ENCODE measurements at places on chromosomes 7 and 10. TPM values are rescaled to one million over a fixed set of nuclear protein-coding genes. Genes with fewer than 3 reads are reported as not detected.

GRCh38 chr7:71308096-71308495, 176.2 kb downstream of the GALNT17 start:
- no peak for DNase-seq

ELFN1 gene
- total RNA-seq, result 0.23 TPM

DNA sequence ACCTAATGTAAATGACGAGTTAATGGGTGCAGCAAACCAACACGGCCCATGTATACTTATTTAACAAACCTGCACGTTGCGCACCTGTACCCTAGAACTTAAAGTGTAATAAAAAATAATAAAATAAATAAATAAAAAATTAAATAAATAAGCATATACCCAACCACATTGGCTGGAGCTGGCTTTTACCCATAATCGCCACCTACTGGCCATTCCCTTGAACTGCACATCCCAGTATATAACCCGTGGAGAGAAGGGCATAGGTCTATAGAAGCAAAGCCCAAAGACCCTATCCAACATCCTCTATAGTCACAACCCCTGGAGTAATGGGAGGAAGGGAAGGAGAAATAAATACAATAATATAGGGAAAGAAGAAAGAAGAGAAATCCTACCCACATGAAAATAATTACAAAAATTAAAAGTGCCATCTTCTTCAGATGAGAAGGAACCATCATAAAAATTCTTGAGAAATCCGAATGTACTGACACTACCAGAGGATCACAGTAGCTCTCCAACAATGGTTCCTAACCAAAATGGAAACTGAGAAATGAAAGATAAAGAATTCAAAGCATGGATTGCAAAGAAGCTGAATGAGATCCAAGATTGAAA, 65.6 kb downstream of the TWIST1 start:
- DNase-seq, result no peak

GRCh38 chr10:129710510-129710847, 243.4 kb downstream of the MGMT start:
- no peak for DNase-seq

DNA sequence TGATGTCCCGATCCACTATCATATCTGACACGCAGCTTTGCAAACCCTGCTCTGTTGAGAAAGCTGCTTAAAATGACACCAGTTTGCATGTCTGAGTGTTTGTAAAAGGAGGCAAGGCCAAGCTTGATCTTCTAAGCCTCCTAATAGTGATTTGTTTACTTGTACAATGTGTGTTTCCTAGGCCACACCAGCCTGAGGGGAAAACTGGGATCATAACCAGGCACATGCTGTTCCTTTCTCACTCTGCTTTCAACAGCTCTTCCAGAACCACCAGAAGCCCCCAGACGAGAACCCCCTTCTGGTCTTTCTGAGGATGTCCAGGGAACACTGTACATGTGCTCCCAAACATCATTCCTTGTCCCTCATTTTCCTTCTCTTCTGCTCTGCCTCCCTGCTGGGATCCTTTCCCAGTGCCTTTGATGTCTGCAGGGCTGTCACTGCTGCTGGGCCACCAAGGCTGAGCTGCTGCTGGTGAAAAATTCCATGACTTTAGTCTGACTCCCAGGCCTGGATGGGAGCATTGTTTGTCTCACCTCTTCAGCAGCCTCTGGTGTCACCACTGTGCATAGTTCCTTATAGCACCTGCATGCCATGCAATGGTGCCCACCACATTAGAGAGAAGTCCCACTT, 4.0 kb upstream of the LGI1 start:
- no peak for DNase-seq

HPSE2 gene
- not detected for total RNA-seq

CASTOR2 gene
- total RNA-seq, result 18.4 TPM

PRPS1L1 gene
- not detected for total RNA-seq

RELN gene
- 1.2 TPM for total RNA-seq

GRCh38 chr7:28068811-28069216, 111.8 kb downstream of the JAZF1 start:
- DNase-seq, result no peak

HOXA2 gene
- total RNA-seq, result 2.0 TPM

DNA sequence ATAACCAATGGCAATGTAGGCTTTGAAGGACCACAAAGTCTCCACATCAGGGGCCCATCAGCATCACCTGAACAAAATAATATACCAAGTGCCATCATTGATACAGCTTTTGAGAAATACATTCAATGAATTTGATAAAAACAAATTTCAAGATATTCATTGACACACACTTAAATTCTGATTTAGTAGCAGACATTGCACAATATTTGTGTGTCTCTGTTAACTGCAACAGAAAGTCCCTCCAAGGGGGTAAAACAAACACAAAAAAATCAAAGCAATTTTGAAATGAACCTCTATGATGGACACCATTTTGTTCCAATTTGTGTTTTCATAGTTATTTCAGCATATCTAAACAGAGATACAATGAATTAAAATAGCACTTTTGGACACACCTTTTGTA, 86.8 kb upstream of the RSU1 start:
- no peak for DNase-seq

GRCh38 chr7:155298834-155299534, 1.3 kb downstream of the INSIG1 start:
- DNase-seq, result peak; percentile 71

GRCh38 chr10:35498693-35499092, 106.4 kb upstream of the GJD4 start:
- DNase-seq, result no peak

ST8SIA6 gene
- 0.23 TPM for total RNA-seq

DNA sequence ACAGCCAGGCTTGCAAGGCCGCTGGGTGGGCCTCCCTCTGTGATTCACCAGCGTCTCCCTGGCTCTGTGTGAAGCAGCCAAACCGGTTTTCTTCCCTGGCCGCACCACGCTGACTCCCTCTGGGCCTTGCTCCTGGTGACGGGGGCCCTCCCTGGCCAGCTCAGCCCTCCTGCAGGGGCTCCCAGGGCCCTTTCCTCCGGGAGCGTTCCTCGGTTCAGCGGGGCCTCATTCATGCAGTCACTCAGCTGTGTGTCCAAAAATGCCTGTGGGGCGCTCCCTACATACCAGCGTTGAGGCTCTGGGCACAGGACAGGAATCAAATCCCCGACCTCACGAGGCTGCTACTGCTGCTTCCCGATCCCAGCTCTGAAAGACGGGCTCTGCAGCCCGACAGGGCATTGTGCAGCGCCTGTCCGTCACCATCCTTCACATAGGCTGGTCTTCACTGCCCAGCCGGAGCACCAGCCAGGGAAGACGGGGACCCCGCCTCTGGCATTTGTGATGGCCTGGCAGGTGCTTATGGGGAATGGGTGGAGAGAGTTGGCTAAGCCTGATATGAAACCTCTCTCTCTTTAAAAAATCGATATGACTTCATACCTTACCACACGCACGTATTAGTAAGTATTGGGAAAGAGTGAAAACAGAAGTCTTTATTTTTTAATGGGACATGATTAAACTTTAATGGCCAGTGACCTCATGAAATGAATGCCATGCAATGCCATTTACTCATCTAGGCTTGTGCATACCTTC, 110.0 kb upstream of the SHH start:
- DNase-seq, result no peak

DNA sequence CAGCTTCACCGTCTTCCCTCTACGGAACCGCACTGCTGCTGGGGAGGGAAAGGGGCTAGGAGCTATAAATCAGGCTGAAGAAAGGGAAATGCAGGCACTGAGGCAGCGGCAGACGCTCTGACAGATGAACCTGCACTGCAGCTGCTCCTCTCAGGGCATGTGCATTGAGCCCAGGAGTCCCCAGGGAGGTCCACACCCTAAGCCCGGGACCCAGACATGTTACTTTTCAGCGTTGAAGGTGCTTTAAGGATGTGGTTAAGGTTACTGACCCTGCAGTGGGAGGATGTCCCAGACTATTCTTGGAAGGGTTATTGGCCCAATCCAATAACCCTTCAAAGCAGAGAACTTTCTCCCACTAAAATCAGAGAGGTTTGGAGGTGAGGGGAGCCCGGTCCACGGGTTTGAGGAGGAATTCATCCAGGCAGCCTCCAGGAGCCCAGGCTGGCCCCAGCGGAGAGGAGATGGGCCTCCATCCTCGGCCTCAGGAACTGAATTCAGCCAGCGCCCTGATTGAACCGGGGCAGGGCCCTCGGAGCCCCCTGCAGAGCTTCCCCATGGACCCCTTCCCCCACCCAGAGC, 75.4 kb downstream of the ADARB2 start:
- no peak for DNase-seq

VWA2 gene
- total RNA-seq, result 1.2 TPM

PRSS1 gene
- total RNA-seq, result 0.87 TPM

NUDT13 gene
- total RNA-seq, result 3.6 TPM

- no peak for DNase-seq
Measured at GRCh38 chr7:40876601-40877000, 741.8 kb downstream of the SUGCT start.

PNLIPRP3 gene
- total RNA-seq, result not detected

- DNase-seq, result no peak
Measured at GRCh38 chr10:52082307-52082706, 231.8 kb upstream of the DKK1 start.

DNA sequence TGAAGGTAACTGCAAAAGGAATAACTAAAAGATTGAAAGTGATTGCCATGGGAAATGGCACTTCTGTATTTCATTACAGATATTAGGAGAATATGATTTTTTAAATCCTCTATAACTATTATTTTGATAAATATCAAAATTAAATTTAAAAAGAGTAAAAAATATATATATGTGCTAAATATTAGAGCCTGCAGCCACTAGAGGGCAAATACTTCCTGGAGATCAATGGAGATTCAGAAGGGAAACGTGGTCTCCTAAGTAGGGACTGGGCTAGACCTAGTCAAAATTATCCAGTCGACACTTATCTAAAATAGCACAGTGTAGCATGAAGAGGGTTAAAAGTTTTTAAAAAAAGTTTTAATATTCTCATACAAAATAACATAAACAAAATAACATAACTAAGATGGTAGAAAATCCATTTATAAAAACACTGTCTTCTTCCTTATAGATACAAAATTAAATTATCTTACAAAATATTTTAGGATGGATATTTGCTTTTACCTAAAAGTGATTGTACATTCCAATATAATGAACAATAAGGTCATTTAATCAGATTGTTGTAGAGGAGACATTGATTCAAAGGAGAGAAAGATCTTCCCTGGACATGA, 434.3 kb downstream of the MDFIC start:
- no peak for DNase-seq

SHTN1 gene
- 15.9 TPM for total RNA-seq

RET gene
- 0.07 TPM for total RNA-seq

MRC1 gene
- total RNA-seq, result not detected

DNA sequence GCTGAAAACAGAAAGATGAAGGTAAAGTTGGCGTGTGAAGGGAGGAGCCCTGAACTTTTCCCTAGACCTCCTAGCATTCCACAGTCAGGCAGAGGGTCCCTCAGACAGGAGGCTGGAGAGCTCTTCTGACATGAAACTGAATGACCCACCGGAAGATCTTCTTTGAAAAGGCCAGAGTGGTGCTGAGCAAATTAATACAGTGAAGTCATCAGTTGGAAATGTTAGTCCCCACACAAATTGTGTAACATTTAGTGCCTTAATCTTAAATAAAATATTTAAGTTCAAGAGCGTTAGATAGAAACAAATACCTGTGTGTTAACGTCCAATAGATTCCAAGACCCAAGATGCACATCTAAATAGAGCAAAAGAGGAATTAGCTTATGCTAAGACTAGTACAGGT, 49.0 kb upstream of the WNT16 start:
- DNase-seq, result no peak

DNA sequence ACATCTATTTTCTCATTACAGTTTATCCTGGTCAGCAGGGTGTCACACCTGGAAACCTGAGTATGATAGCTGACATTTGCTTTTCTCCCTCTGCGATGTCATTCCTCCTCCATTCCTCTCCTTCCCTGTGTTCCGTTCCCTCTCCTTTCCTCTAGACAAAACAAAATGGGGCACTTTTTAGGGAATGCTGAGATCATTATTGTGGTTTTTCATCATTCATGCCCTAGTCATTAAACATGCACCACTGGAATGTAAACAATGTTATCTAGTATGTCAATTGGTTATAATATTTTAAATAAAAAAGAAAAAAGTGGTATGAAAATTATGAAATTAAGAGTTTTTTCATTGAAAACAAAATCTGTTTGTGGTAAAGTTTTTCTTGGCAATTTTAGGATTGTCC, 132.6 kb downstream of the MAPK8 start:
- DNase-seq, result no peak

TMEM213 gene
- not detected for total RNA-seq

- DNase-seq, result no peak
Measured at GRCh38 chr10:128568990-128569945, 443.0 kb upstream of the MKI67 start.

DNA sequence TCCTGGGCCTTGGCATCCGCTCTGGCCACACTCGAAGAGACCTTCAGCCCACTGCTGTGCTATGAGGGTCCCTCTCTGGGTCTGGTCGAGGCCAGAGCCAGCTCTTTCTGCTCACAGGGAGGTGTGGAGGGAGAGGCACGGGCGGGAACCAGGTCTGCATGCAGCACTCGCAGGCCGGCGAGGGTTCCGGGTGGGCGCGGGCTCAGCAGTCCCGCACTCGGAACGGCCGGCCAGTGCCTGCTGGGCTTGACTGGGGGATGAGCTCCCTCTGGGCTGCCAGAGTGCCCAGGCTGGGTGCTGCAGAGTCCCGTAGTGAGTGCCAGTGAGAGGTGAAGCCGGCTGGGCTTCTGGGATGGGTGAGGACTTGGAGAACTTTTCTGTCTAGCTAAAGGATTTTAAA, 882.7 kb downstream of the XPNPEP1 start:
- no peak for DNase-seq

PTPRE gene
- 6.2 TPM for total RNA-seq

PAPSS2 gene
- total RNA-seq, result 24.4 TPM

AGR3 gene
- total RNA-seq, result not detected

MYO3A gene
- 5.0 TPM for total RNA-seq

DNA sequence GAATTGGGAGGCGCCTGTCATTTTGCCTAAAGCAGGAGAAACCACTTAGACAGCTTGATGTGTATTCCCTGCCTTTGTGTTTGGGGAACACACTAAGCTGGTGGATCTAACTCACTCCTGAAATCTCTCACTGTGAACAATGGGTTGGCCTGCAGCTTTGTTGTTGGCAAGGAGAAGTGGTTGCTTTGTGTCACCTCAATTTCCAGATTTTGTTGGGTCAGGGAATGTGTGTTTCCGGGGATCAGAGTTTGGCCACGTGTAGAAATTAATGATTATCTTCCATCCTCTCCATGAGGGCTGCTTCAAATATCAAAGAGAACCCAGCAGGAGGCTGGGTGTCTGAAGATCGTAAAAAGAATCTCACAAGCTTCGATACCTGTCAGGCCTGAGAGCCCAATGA, 27.8 kb downstream of the A1CF start:
- DNase-seq, result no peak

- DNase-seq, result no peak
Measured at GRCh38 chr10:43238462-43238861, 28.4 kb downstream of the RASGEF1A start.

- no peak for DNase-seq
Measured at GRCh38 chr10:13218878-13219277, 15.3 kb downstream of the UCMA start.

GRCh38 chr7:131011432-131011742, 277.4 kb upstream of the KLF14 start:
- no peak for DNase-seq

DNA sequence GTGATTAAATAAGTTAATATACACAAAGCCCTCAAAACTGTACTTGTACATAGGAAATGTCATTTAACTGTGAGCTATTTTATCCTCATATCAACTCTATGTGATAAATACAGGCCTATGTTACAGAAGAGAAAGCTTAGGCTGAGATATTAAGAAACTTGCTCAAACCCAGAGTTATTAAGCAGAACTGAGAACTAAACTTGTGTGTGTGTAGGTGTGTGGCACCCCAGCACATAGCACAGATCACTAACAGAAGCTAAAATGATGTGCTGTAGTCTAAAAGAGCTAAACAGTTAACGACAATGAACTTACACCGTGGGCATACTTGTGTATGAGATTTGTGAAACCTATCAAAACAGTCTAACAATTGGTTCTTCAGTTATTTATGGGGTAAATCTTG, 34.5 kb downstream of the MTPN start:
- no peak for DNase-seq
